ENCODE measurements at places on chromosomes 4 and X. TPM values are rescaled to one million over a fixed set of nuclear protein-coding genes. Genes with fewer than 3 reads are reported as not detected.

NAAA gene
- 57.4 TPM for total RNA-seq

ARFIP1 gene
- total RNA-seq, result 75.6 TPM

RTL9 gene
- total RNA-seq, result 0.40 TPM

- no peak overlapping the region for H3K27ac ChIP-seq
- H3K4me3 ChIP-seq, result no peak overlapping the region
- H3K4me1 ChIP-seq, result no peaks in the 10 kb centered on the region
- no peak for DNase-seq
- no peaks in the 10 kb centered on the region for H3K36me3 ChIP-seq
- no peaks in the 10 kb centered on the region for H3K27me3 ChIP-seq
These were observed 248.5 kb upstream of the CXXC4 start for GRCh38 chr4:104743215-104743653.

GRCh38 chr4:153421941-153422340 is 44.2 kb upstream of the TMEM131L start:
- no peak overlapping the region for H3K27ac ChIP-seq
- no peaks in the 10 kb centered on the region for H3K27me3 ChIP-seq
- H3K36me3 ChIP-seq, result no peaks in the 10 kb centered on the region
- DNase-seq, result no peak
- H3K4me1 ChIP-seq, result no peaks in the 10 kb centered on the region
- H3K4me3 ChIP-seq, result no peak overlapping the region

DNA sequence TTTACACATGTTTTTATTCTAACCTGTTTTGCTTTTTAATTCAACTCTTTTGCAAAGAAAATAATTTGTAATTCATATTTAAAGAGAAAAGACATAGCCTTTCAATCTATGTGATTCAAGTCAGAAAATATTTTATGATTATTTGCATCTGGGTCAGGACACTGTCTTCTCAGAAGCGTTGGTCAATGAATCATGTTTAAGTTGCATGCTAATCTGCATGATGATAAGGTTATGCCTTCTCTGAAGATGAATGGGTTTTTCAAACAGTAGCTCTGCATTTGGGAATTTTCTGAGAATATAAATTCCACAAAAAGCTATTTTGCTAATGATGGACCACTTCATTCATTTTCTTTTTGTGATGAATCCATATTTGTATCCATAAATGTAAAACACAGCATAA is 282.5 kb downstream of the TMA16 start:
- no peaks in the 10 kb centered on the region for H3K27me3 ChIP-seq
- DNase-seq, result no peak
- H3K27ac ChIP-seq, result no peak overlapping the region
- H3K4me1 ChIP-seq, result no peaks in the 10 kb centered on the region
- H3K4me3 ChIP-seq, result no peak overlapping the region

- H3K27ac ChIP-seq, result peak overlapping the region; percentile 78
- no peaks in the 10 kb centered on the region for H3K27me3 ChIP-seq
- no peak overlapping the region for H3K4me3 ChIP-seq
- H3K36me3 ChIP-seq, result no peaks in the 10 kb centered on the region
These were observed 41.0 kb downstream of the FNIP2 start for GRCh38 chr4:158809611-158810486.

DNA sequence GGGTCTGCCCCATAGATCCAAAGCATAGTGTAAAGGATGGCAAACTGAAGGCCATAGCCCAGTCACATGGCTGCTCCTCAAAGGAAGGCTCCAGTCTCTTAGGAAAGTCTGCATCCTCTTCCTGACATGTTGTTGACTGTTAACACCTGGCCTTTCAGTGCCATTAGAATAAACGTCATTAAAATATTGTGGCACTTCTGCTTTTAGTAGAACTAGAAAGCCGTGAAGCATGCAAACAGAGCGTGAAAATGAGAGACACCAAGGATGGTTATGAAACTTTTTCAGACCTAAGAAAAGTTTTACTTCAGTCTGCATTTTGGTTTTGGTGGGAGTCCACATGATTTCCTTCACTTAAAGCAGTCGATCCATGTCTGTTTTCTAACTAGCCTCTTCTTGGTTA is 41.1 kb upstream of the AFF2 start:
- no peak overlapping the region for H3K27ac ChIP-seq
- no peaks in the 10 kb centered on the region for H3K27me3 ChIP-seq
- no peak overlapping the region for H3K4me3 ChIP-seq
- no peaks in the 10 kb centered on the region for H3K36me3 ChIP-seq

All from uterus (tissue), 4 donors.